HS-27A (cell line): ENCODE measurements at places on chromosomes 16 and 17.

- no peak for DNase-seq
These were observed 1131.0 kb upstream of the GOT2 start for GRCh38 chr16:59864981-59865666.

GRCh38 chr16:10929853-10930754 lies 12.2 kb downstream of the DEXI start:
- no peak for DNase-seq

DNA sequence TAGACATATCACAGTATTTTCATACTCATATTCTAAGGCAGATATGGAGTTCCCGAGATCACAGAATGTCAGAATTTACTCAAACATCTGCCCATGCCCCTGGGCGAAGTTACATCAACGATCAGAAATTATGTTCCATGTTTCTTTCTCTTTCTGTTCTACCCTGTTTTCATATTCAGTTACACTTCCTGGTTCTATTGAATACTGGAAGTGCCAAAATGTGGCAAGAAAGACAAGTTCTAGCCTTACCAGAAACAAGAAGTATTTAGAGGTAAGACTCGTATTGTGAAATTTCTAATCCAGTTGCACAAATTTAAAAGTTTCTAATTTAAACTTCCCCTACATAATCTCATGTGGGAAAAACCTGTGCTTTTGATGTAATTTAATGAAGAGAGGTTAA lies 36.1 kb downstream of the KCNJ2 start:
- DNase-seq, result no peak

- no peak for DNase-seq
These were observed 81.6 kb downstream of the MYH11 start for GRCh38 chr16:15775209-15775608.

- DNase-seq, result no peak
These were observed 40.2 kb upstream of the METTL16 start for GRCh38 chr17:2551928-2552327.

DNA sequence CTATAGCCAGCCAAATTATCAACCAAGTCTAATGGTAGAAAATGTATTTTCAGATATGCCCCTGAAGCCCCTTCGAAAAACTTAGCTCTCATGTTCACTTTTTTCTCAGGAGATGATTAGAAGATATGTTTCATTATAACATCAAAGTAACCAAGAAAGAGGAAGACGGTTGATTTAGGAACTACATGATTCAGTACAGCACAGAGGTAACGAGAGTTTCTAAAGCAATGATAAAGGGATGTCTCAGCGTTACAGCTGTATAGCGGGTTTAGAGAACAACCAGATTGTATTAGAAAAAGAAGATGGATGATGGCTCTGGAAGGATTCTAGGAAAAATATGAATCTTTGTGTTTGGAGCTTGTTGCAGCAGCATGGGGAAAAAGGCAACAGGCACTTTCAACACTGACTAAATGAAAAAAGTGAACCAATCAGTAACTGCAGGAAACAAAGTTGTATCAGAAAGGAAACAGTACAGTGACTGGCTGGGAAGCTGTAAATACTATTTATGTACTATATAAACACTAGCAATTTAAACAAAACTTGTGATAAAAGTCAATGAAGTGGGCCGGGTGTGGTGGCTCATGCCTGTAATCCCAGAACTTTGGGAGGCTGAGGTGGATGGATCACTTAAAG lies 21.5 kb downstream of the MBTD1 start:
- DNase-seq, result no peak
